ENCODE measurements at places on chromosomes 12 and 14.

GRCh38 chr12:16241346-16241745 is 36.1 kb downstream of the SLC15A5 start:
- no peak for DNase-seq

- DNase-seq = no peak
Observed at GRCh38 chr12:104944252-104944651, 13.8 kb downstream of the SLC41A2 start.

GRCh38 chr14:92497391-92497790 is 16.2 kb upstream of the RIN3 start:
- no peak for DNase-seq

DNA sequence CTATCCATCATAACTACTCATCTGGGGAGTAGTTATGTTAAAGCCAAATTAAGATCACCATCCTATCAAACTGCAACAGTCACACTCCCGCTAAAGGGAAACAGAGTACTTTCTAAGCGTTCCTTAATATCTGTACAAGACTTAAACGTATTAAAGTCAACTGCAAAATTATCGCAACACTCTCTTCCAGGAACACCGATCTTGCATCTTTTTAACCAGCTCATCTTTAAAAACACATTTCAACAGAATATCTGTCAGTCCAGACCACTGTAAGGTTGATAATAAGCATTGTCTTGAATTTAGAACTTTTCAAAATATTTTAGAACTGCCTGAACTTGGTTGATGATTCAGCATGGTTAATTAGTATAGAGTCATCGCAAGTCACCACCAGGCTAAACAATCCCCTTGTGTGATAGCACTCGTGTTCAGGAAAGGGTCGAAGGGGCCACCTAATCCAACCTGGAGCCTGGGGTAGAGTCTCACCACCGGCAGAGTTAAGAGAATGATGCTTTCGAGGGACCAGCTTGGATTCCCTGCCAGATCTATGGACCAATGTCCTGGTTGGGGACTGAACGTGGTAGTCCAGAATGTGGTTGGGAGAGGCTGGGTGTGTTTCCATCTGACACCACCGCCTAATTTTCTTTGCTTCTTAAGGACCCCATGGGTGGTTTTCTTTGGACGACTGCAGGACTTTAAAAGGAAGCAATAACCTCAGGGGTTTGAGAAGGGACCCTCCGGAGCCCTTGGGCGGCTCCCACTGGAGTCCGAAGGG is 890 bp downstream of the SPTLC2 start:
- DNase-seq = peak; percentile 59

DNA sequence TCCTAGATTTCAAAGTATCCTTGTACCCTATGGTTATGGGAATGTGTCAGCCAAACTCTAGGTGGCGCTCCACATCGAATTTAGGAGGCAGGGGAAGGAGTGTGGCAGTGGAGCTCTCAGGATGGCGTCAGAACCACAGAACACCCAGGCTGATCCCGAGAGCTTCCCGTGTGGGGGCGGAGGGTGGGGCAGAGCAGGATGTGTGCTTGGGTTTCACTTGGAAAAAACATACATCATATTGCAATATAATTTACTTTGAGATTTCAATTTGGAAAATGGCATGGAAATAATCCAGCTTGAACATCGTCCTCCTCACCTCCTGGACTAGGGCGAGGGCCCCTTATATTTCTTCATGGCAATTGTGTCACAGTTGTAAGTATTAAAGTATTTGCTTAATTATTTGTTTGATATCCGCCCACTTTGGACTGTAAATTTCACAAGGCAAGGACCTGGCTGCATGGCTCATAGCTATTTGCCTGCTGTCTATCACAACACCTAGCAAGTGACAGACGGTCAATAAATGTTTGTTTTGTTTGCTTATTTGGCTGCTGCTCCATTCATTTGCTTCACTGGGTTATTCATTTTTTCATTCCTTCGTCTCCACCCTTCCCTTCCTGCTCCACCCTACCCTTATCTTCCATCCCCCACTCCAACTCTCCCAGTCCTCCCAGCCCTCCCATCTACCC is 221.5 kb upstream of the HMGA2 start:
- peak; percentile 65 for DNase-seq

DNA sequence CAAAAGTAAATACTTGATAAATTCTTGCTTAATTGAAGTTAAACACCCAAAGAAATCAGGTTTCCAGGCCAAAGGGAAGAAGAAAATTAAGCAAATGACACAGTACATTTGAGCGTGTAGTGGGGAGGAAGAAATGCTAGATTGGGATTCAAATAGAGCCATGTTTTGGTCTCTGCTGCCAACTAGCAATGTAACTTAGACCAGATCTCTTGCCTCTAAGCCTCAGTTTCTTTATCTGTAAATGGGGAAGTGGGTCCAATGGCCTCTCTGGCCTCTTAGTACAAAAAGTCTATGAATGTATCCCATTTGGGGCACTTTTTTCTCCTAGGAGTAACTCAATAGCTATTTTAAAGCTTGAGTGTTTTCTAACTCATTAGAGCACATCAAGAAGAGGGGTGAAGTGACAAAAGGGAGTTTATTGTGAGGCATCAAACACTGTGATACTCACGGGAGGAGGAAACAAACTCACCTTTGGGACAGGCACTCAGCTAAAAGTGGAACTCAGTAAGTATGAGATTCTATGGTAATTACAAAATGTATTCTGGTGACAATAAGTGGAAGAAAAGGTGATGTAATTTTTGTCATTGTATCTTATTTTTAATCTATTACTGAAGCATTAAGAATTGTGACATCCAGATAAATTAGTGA is 55.8 kb downstream of the DAD1 start:
- no peak for DNase-seq

GRCh38 chr12:52036587-52037171 is 14.6 kb upstream of the NR4A1 start:
- peak; percentile 79 for DNase-seq

GRCh38 chr14:53537422-53538315 is 384.5 kb upstream of the DDHD1 start:
- DNase-seq = no peak

GRCh38 chr12:121806546-121807423 is 3.0 kb downstream of the SETD1B start:
- no peak for DNase-seq

- peak; percentile 36 for DNase-seq
Observed at GRCh38 chr12:117100851-117101673, 1.8 kb upstream of the TESC start.

DNA sequence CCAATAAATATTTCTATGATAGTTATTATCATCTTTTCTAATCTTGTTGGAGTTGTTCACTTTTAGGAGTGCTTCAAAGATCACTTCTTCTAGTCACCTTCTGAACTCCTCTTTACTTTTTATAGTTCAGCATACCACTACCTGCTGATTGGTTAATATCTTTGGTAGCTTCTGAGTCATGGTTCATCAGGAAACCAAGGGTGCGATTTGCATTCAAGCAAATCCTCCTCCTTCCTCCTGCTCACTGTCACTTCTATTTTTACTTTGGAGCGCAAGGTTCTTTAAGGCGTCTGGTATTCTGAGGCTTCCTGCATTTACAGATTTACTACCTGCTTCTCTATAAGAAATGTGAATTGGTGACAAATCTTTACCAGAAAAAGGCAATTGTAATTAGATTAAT is 24.0 kb downstream of the SYT1 start:
- DNase-seq = peak; percentile 42

GRCh38 chr12:75446857-75447256 is 33.7 kb upstream of the GLIPR1 start:
- DNase-seq = no peak

GRCh38 chr12:52082988-52083637 is 3.6 kb downstream of the SMIM41 start:
- DNase-seq = peak; percentile 83

- DNase-seq = no peak
Observed at GRCh38 chr14:36161776-36162175, 14.7 kb downstream of the PTCSC3 start.

DNA sequence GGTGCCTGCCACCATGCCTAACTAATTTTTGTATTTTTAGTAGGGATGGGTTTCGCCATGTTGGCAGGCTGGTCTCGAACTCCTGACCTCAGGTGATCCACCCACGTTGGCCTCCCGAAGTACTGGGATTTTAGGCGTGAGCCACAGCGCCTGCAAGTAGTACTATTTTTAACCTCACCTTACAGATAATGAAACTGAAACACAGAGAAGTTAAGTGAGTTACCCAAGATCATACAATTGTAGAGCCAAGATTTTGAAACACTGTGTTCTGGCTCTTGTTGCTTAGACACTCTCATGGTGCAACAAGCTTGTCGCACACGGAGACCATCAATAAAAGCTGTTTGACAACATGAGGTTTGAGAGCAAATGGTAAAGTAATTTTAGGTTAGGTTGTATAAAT is 159.1 kb upstream of the LMNTD1 start:
- DNase-seq = no peak

DNA sequence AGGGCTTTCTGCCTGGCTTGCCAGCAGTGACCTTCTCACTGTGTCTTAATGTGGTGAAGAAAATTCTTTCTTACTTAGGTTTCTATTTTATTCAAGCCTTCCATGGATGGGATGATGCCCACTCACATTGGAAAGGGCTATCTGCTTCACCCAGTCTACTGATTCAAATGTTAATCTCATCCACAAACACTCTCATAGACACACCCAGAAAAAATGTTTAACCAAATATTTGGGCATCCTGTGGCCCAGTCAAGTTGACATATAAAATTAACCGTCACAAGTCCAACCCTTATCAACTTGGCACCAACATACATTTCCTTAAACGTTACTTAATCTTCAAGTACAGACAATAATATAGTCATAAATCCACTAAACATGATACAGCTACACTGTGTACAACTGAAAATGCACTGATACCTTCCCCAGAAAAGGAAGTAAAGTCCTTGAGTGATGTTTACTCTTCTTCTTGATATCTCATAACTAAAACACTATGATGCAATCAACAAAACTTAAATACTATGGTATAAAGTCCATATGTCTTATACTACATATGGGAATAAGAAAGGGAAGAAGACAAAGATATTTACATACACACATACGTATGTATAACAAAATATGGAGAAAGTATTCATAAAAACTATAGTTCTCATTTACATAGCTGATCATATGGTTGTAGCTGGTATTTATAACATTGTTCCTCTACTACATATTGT is 394.7 kb upstream of the NOVA1 start:
- DNase-seq = no peak

- no peak for DNase-seq
Observed at GRCh38 chr14:102545461-102546265, 36.1 kb upstream of the ANKRD9 start.

GRCh38 chr12:63313139-63313538 is 162.1 kb upstream of the AVPR1A start:
- DNase-seq = no peak

- no peak for DNase-seq
Observed at GRCh38 chr12:122121745-122122144, 43.2 kb downstream of the MLXIP start.

DNA sequence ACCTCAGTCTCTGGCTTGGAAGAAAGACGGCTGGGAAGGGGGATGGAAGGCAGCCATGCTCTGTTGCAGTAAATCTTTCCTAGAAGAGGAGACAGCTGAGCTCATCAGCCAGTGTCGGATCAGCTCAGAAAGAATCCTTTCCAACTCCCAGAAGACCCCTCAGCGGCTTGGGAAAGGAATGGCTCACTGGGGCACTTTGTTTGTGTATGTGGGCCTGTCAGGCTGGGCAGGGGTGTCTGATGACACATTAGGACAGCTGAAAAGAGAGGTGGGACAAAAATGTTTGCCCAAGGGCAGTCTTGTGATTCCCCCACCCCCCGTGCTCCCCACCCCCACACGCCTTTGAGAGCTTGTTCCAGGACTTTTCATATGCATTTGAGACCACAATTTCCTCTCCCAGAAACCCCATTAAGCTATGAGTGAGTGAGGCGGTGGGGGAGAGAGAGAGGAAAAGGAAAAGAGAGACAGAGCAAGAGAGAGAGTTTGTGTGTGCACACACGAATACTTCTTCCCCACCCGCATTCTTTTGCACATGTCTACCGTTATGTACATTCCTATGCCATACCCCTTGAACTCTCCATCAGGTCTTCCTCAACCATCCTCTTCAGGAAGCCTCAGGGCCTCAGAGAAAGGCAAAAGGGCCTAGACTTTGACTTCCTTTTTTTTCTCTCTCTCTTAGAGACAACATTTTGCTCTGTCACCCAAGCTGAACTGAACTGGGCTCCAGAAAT is 198.9 kb downstream of the ZFP36L1 start:
- DNase-seq = no peak

- DNase-seq = no peak
Observed at GRCh38 chr12:54389607-54390175, 5.2 kb upstream of the ZNF385A start.

- no peak for DNase-seq
Observed at GRCh38 chr12:133081159-133081780, 547 bp downstream of the ZNF140 start.

- DNase-seq = no peak
Observed at GRCh38 chr14:93046705-93047050, 69.0 kb downstream of the ITPK1 start.

Data from NAMALWA (cell line).